Stimulated activated CD4-positive, alpha-beta T cell treated with anti-CD3 and anti-CD28 coated beads, Interleukin-4, amount 100 ng/mL, for 4 hours (primary cell): ENCODE measurements at places on chromosomes 12 and 14.

- no peak for DNase-seq
These were observed 29.3 kb downstream of the JAG2 start for GRCh38 chr14:105139212-105139825.

DNA sequence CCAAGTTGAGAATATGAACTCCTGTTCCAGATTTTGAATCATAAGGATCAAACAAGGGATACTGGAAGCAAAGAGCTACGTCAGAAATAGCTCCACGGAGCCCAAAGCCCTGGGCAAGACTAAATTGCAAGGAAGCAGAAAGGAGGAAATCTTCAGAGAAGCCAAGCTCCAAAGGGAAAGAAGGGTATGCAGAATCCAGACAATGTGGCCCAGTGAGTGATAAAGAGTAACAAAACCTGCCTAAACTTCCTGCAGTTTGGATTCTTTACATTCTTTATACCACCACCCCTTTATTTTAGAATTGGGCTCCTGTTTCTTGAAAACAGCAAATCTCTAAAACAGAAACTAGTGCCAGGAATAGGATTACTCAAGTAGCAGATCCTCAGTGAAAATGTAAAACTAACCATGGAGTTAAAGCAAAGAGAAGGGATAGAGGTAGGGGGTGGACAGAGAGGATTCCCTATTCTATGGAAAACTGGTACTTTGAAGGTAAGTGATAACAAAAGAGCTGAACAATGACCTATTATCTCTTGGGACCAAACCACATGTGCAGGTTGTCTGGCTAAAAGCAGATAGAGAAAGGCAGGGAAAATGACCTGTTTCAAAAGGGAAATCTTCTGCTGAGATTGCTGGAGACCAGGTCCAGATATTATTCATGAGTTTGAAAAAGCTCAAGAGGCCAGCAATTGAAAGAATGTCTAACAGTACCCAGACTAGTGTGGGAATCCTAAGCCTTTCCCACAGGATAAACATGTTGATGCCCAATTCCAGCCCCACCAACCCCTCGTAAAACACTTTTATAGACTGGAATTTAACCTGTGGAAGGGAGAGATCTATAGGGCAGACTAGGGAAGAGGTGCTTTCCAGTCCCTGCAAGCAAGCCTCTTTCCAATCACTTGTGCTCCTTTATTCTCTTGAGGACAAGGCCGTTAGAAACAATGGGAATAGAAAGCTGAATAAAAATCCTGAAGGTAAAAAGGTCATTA is 24.5 kb downstream of the MBIP start:
- no peak for DNase-seq

- no peak for DNase-seq
These were observed 13.8 kb downstream of the ZCCHC8 start for GRCh38 chr12:122486805-122487426.

DNA sequence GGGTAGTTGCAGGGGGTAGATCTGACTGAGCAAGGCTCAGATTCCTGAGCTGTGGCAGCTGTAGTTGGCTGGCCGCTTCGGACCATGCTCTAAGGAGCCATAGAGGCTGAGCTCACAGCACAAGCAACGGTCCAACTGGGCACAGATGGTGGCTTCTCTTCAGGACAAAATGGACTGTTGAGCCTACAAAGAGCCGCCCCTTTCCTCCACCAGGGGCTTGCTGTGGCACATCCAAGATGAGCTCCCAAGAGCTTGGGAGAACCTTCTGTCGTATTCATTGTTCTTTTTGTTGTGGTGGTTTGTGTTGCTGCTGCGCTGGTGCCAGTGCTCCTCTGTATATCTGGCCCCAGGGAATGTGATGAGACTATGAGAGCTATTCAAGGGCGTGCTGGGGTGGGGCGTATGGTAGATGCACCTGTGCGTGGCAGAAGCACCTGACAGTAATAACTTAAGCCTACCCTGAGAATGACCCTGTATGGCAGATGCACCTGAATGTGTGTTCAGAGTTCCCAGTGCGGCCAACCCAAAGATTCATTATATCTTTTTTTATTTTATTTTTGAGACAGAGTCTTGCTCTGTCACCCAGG is 17.8 kb upstream of the LGALS3 start:
- no peak for DNase-seq

- DNase-seq: no peak
These were observed 31.9 kb upstream of the SOS2 start for GRCh38 chr14:50263321-50263720.

DNA sequence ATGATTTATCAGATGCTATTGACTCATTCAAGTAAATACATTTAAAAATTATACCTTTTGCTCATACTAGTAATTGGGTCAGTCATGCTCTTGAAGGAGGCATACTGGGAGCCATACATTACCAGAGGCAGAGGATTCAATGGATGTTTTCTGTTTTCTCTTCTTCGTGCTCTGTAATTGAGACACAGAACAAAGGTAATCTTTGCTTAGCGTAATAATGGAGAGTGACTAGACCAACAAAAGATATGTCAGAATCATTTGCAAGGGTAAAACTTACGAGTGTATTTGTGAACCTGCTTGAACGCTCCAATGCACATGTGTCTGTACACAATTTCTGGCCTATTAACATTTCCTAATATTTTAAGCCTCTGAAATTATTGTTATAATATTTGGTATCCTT is 296.4 kb downstream of the FOXG1 start:
- no peak for DNase-seq

DNA sequence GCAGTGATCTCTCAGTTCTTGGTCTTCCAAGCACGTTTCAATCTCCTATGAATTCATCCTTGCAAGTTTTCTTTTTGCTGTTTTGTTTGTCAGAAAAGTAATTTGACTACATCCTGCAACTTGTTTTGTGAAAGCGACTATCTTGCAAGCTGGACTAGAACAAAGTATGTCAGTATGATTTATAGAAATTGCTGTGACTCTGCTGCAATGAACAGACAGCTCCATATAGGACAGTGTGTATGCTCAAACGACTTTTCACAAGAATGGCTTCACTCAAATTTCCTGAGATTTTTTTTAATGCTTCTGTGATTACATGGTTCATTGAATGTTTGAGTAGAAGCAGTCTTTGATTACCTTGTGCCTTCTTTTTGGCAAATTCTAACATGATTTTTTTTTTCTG is 123.5 kb upstream of the TRHDE start:
- no peak for DNase-seq

DNA sequence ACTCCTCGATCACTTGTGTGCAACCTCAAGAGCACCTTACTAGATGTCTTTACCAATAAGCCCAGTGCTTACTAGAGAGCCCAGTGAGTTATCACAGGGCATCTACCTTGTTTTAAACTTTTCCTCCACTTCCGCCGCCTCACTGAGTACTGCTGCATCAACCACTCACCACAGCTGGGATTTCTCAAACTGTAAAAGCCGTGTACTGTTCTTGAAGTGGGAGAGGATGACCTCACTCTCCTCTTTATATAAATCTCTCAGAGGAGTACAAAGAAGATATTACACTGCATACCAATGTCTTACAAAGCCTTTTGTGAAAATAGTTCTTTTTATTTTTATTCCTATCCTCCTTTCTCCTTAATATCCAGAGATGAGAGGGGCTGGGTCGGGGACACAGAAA is 94.1 kb downstream of the PLCZ1 start:
- no peak for DNase-seq

GRCh38 chr14:49586673-49587460 is 687 bp upstream of the RPS29 start:
- DNase-seq: peak; percentile 47

GRCh38 chr12:20197411-20197810 is 170.9 kb upstream of the PDE3A start:
- DNase-seq: no peak

GRCh38 chr12:62761658-62762057 is 173.3 kb downstream of the PPM1H start:
- no peak for DNase-seq
